Cardiac muscle cell (in vitro differentiated cells and primary cell): ENCODE measurements at places on chromosomes 13 and 19. TPM values are rescaled to one million over a fixed set of nuclear protein-coding genes. Genes with fewer than 3 reads are reported as not detected.

ZNF284 gene
- 1.2 and 1.7 TPM in 2 replicates for polyA plus RNA-seq

IFI30 gene
- polyA plus RNA-seq: 1.0 TPM in 1 of 2 replicates, not detected in the other

ELOF1 gene
- polyA plus RNA-seq: 80.2 and 98.6 TPM in 2 replicates

SLITRK6 gene
- polyA plus RNA-seq: 0.07 TPM in 1 of 2 replicates, not detected in the other

TTYH1 gene
- 1.1 TPM in 2 replicates for polyA plus RNA-seq

TRMT1 gene
- polyA plus RNA-seq: 37.7 and 56.0 TPM in 2 replicates

NEK5 gene
- 0.34 and 0.71 TPM in 2 replicates for polyA plus RNA-seq

POLR1G gene
- polyA plus RNA-seq: 6.0 and 6.6 TPM in 2 replicates

ZNF878 gene
- 1.0 TPM in 1 of 2 replicates, not detected in the other for polyA plus RNA-seq

DCLK1 gene
- polyA plus RNA-seq: not detected in 2 replicates

APOC4 gene
- not detected in 2 replicates for polyA plus RNA-seq

NDUFA7 gene
- polyA plus RNA-seq: 218 and 249 TPM in 2 replicates

IL17D gene
- 118 and 147 TPM in 2 replicates for polyA plus RNA-seq

CBARP gene
- 22.1 and 30.6 TPM in 2 replicates for polyA plus RNA-seq
